Head of caudate nucleus (tissue), 42 donors: ENCODE measurements at places on chromosomes 5 and 9.

DNA sequence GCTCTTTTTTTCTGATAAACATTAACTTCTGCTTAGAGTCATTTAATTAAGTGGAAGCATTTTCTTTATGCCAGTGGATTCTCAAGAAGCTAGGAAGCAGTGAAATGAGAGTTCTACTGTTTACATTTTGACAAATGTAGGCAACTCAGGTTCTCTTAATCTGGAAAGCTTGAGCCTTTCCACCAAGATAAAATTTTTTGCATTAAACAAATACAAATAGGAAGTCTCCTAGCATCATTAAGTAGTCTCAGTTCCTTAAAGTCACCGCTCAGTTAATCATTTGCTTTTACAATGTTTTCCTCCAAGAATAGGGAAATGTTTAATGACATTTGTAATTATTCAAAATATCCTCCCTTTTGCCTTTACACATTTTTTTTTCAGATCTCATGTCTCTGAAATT, 290.4 kb upstream of the PDE4D start:
- no peak for DNase-seq

DNA sequence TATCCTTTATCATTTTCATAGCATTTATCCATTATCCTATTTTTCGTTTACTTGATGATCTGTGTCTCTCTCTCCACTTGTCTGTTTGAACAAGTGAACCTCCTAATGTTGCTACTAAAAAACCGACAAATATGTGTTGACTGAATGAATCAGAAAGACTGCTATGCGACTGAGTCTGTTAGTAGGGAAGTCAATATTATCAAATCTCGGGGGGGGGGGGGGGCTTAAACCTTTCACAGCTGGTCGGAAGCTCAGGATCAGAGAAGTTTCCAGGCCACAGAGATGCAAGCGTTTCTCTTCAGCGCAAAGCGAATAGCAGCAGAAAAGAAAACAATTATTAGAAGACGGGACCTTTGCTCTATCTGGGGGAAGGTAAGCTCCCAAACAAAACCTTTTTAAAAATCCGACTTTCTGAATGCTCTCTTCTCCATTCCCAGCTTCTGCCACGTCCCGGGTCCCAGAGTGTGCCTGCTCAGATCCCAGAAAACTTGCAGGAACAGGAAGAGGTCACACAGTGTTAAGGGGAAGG, 412 bp downstream of the RIOK2 start:
- no peak for DNase-seq

DNA sequence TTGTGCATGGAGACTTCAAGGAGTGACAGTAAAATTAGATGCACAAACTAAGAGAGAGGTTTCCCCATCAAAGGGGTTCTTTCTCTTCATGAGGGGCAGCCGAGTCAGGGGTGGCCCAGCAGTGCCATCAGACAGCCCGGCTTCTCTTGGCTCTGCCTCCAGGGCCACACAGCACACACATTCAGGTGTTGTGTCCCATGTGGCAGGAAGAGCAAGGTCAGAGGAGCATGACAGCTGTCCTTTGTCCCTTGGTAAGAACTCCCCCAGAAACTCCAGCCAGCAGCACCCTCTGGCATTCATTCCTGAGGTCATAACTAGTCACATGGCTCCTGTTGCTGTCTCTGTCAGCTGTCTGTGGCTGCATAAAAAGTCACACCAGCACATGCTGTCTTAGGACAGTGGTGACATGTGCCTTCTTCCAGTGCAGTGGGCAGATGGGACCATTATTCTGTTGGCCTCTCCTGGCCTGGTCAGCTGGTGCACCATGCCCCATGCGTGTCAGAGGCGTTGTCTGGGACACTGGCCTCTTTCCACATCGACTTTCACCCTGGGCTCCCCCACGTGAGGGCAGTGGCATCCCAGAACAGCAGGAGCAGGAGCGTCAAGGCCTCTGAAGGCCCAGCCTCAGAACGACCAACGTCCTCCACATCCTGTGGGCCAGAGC, 78.4 kb upstream of the OTULINL start:
- DNase-seq, result no peak

DNA sequence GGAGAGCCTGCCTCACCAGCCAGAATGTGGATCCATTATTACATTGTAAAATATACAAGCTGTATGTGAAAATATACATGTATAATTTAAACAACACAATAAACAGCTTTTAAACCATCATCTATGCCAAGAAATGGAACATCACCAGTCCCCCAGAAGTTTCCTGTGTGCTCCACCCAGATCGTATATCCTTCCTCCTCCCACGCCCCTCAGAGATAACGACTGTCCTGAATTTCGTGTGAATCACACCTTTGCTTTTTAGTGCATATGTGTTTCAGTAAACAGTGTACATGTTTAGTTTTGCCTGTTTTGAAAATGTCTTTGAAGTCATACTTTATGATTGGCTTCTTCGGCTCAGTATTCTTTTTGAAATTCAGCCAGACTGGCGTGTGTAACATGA, 134.6 kb upstream of the MYO10 start:
- DNase-seq, result no peak
